ENCODE measurements at places on chromosomes 7 and 10. TPM values are rescaled to one million over a fixed set of nuclear protein-coding genes. Genes with fewer than 3 reads are reported as not detected.

Gene THSD7A
- 0.64 TPM for polyA plus RNA-seq

Gene MOGAT3
- 27.2 TPM for polyA plus RNA-seq

Gene CYP26C1
- not detected for polyA plus RNA-seq

Gene ADARB2
- polyA plus RNA-seq = 0.98 TPM

Gene LIPF
- not detected for polyA plus RNA-seq

Gene TLX1
- not detected for polyA plus RNA-seq

Gene OR2A1
- polyA plus RNA-seq = not detected

Gene STEAP1
- polyA plus RNA-seq = 6.2 TPM

GRCh38 chr10:11757454-11757820, 15.3 kb downstream of the ECHDC3 start:
- peak; percentile 82 for DNase-seq

- DNase-seq = no peak
These were observed 577.1 kb downstream of the CALN1 start for GRCh38 chr7:71835056-71835455.

- peak; percentile 64 for DNase-seq
These were observed 81.3 kb downstream of the ZRANB1 start for GRCh38 chr10:125023255-125023654.

DNA sequence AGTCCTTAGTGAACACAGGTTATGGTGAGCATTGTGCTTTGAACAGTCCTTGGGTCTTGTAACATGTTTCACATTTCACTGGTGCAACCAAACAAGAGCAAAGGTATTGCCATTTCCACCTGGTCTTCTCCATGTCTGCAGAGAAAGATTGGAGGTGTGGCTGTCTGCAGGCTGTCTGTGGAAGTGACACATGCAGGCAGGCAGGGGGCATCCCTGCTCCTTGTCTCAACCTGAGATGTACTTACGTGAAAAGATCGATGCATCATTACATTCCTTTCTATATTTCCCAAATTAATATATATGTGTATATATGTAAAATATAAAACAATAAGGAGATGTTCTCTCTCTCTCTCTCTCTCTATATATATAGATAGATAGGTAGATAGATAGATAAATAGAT, 54.3 kb downstream of the LRRC18 start:
- no peak for DNase-seq

- no peak for DNase-seq
These were observed 56.3 kb downstream of the CAMK1D start for GRCh38 chr10:12405342-12406320.

DNA sequence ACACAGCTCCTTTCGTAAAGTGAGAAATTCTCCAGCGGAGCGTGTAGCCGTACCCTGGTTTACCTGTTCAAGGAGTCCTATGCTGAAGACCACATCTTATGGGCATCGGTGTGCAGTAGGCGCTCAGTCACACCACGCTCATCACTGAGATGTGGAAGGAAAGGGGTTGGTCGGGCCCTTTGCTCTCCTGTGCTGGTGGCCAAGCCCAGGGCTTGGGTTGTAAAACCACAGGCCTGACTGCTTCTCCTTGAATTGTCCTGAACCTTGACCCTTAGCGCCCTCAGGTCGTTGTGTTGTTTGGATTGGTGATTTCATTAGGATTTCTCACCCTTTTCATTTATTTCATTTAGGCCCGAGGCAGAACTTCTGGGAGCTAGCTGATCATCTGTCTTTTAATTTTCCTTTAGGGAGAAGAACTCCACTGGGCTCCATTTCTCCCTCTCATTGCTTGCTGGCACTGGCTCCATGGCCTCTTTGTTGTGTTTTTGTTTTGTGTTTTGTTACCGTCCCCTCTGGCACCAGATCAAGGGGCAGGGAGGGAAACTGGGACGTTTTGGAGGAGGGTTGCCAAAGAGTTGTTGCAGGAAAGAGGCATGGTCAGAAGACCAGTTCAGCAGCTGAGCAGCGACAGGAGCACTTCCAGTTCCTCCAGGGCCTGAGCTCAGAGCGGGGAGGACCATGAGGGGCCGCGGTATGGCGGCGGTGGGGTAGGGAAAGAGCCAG, 511.4 kb upstream of the GALNT17 start:
- DNase-seq = no peak

GRCh38 chr10:78543031-78543748, 509.5 kb downstream of the RPS24 start:
- DNase-seq = peak; percentile 62

DNA sequence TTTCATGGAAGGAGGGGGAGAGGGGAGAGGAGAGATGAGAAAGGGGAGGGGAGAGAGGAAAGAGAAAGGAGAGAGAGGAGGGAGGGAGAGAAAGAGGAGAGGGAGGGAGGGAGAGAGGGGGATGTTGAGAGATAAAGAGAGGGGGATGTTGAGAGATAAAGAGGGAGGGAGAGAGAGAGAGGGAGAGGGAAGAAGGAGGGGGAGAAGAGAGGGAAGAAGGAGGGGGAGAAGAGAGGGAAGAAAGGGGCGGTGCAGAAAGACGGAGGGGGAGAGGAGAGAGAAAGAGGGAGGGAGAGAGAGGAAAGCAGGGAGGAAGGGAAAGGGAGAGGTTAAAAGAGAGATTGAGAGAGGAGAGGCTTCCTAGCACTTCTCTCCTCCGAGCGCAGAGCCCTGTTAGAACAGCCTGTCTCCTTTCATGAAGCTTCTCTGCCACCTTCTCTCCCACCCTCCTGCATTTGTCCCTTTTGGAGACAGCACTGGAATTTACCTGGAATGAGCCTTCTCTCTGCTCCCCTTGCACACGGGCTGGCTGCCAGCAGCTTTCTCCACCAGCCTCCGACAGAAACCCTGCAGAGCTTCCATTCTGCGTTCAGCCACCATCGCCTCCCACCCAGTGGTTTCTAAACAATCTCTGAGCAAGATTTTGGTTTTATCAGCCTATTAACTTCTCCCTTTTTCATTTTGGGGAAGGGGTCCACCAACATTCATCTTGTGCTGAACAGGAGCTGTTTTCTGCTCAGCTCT, 74.0 kb upstream of the CARD11 start:
- no peak for DNase-seq

DNA sequence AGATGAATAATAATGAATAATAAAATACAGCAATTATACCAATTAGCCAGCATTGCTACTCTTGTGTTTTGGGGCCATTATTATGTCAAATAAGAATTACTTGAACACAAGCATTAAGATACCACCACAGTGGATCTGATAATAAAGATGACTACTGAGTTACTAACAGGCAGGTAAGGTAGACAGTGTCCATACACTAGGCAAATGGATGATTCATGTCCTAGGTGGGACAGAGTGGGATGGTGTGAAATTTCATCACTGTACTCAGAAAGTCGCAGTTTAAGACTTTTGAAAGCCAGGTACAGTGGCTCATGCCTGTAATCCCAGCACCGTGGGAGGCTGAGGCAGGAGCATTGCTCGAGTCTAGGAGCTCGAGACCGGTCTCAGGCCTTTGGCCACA, 8.7 kb upstream of the UNC5B start:
- no peak for DNase-seq

- no peak for DNase-seq
These were observed 106.4 kb downstream of the AMPH start for GRCh38 chr7:38524786-38525185.

DNA sequence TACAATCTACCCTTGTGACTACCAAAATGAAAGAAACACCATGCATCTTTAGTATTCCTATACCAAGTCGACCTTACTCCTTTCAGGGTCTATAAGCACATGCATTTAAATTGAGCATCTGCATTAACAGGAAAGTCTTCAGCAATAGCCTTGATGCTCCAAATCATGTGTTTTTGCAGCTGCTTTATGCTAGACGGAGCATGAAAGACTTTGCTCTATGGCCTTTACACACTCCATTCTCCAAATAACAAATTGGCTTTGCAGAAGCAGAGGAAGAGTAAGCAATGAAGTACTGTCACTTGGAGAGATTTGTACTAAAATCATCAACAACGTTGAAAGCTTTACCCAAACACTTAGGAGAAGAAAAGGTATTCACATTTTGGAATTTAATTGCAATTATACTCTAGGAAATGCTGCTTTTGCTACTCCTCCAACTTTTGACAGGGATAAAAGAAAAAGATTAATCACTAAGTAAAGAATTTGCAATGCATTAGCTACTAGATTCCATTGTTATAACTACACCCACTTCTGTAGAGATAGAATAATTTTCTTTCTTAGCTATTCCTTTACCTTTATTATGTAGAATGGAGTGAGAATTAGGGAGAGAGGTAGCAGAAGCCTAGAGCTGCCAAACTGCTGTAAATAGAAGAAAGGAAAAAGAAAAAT, 131.8 kb downstream of the SEMA3E start:
- no peak for DNase-seq

DNA sequence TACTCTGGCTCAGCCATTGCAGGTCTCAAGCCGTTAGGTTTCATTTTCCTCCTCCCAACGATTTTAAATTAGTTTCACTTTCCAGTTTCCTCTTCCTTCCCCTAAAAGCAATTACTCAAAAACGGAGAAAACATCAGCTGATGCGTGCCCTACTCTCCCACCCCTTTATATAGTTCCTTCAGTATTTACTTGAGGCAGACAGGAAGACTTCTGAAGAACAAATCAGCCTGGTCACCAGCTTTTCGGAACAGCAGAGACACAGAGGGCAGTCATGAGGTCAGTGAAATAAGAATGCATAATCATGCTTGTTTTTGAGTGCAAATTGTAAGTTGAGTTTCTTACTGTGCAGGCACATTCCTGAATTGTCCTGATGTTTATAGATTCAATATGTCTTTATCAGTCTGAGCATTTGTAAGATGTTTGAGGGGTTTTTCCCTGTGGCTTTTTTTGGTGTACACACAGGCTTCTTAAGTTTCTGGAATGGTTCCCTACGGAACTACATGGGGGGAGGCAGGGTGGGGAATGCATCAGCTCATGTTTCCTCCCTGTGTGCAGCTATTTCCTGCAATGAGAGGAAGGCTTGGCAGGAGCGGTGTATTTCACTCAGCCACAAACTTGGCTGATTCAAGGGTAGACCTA, at the start of gene IFIT3:
TSS of gene IFIT3 (plus strand) at position 195 of the 639 bp plus-strand sequence. CDS start at position 272, 77 bp downstream.
- peak; percentile 85 for DNase-seq

- DNase-seq = no peak
These were observed 239.9 kb upstream of the ZMIZ1 start for GRCh38 chr10:78828647-78829539.

DNA sequence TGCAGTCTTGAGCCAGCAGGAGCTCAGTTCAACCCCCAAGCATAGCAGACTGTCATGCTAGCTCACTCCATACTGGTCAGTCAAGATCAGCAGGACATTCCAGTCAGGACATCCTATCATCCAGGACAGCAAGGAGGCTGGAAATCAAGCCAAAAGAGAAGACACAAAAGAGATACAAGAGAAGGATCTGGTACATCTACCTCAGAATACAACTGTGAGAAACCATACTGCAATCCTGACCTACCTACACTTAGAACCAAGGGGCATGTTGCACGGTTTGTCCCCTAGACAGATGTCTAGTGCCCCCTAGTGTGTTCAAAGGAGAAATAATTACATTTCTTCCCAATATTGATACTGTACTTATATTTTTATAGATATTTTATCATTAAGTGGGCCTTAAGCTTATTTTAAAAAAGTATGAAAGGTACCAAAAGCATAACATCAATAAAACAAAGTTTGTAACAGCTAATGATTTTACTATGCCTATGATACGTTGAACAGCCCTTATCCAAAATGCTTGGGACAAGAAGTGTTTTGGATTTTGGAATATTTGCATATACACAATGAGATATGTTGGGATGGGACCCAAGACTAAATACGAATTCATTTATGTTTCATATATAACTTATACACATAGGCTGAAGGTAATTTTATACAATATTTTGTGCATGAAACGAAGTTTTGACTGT, 26.7 kb downstream of the ERCC6 start:
- DNase-seq = no peak

DNA sequence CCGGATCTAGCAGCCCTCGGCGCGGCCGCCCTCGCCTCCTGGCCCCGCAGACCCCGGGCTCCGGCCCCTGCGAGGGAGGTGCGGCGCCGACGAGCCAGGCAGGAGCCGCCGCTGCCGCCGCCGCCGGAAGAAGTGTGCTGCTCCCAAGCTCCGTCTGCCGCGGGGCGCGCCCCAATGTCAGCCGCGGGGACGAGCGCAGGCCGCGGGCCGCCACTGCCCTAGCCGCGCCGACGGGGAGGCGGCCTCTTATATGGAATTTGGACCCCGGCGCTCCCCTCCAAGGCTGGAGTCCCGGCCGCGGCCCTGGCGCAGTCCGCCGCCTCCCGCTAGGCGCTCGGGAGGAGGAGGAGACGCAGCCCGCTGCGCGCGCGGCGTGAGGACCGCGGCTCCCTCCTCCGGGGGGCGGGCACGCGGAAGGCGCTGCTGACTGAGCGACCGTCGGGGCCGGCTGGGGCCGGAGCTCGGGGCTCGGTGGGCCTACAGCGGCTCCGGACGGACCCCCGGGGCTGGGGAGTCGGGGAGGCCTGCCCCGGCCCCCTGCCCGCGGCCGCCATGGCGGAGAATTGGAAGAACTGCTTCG, at the start of gene TRIM8:
TSS of gene TRIM8 (plus strand) at position 414 of the 580 bp plus-strand sequence. CDS start at position 553, 139 bp downstream.
- DNase-seq = no peak

GRCh38 chr7:157550300-157551275, 213.8 kb downstream of the DNAJB6 start:
- DNase-seq = peak; percentile 41

DNA sequence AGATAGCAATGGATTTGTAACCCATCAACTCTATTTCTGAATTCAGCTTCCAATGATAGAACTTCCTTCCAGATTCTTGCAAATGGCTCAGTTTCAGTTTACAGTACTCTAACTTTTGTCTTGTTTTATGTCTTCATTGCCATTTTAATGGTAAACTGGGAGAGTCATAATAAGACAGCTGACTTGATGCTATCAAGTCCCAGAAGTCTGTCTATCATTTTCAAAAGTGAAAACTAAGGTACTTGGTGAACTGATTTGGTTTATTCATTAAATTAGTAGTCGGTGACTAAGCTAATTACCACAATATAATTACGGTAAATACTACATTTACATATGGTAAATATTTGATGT, 25.0 kb downstream of the RTKN2 start:
- no peak for DNase-seq

GRCh38 chr10:29820890-29821461, 186.2 kb upstream of the SVIL start:
- peak; percentile 96 for DNase-seq

- peak; percentile 55 for DNase-seq
These were observed 27.1 kb downstream of the VIPR2 start for GRCh38 chr7:159117366-159118196.

GRCh38 chr7:30932562-30932961, 20.9 kb downstream of the AQP1 start:
- DNase-seq = no peak

DNA sequence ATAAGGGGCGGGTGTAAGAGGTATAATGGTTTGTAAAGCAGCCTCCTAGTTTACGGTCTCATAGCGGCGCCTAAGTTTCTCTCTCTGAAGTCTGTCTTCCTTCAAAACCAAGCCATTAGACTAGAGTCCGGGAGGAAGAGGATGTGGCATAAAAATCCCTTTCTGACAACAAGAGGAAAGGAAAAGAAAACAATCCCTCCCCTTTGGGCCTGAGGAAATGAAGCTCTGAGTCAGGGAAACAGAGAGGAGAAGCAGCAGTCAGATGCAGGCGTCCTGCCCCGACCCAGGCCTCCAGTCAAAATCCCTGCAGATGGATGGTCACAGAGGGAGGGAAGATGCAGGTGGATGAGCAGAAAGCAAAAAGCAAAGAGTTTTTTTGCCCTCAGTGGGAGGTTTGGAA, 23.7 kb downstream of the PARP12 start:
- no peak for DNase-seq

GRCh38 chr7:99132595-99133321, 11.2 kb downstream of the SMURF1 start:
- DNase-seq = no peak

GRCh38 chr7:47814905-47815613, 133.2 kb downstream of the PKD1L1 start:
- no peak for DNase-seq
